Gastrocnemius medialis (tissue), 4 donors: ENCODE measurements at places on chromosomes 5 and 9.

DNA sequence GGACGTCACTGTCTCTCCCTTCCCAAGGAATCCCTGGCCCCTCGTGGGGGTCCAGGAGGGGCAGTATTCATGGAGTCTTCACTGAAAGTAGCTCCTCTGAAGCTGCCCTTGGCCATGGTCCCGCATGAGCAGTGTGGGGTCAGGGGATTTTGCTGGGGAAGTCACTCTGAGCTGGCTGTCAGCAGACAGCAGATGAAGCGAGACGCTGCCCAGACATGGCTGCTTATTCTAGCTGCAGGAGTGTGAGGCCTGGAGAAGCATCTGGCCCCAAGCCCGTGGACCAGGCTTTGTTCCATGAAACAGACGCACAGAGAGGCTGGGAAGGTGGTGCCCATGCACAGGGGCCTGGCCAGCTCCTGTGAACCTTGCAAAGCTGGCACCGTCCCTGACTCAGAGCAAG, 21.5 kb upstream of the ASS1 start:
- DNase-seq, result no peak

DNA sequence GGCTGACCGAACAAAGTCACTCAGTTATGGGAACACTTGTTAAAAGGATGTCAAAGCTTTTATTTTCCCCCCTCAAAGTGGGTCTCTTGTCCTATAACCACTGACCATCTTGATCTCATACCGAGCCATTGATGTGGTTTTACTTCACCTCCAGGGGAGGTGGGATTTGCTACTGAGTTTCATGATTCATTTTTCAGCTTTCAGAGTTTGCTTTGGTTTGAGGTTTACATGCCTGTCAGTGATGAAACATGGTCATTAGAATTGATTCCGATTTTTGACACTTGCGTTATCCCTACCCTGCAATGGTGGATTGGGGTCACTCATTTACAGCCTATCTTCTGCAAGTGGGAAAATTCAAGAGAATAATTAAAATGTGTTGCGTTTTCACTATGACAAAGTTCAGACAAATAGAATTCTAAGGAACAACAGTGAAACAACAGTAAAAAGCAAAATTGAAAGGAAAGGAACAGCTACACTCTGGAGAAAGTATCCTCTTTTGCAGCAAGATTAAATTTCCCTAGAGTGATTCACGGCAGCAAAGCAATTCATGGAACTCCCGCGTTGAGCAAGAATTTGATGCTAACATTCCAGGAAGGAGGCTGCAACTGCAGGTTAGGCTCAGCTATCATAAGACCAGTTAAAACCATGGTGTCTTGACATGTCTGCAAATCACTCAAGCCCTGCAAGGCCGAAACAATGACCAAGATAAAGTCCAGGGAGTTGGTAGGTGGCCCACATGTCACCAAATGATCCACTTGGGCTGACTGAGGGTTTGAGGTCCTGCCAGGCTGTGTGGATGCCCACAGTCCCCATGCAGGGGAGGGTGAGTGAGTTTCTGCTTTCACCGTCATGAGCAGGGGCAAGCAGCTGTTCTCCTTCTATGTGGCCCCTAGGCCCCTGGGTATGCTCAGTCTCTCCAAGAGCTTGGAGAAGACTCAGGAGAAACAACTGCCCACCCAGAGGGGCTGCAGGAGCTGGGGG, 9.4 kb downstream of the GADD45G start:
- no peak for DNase-seq

DNA sequence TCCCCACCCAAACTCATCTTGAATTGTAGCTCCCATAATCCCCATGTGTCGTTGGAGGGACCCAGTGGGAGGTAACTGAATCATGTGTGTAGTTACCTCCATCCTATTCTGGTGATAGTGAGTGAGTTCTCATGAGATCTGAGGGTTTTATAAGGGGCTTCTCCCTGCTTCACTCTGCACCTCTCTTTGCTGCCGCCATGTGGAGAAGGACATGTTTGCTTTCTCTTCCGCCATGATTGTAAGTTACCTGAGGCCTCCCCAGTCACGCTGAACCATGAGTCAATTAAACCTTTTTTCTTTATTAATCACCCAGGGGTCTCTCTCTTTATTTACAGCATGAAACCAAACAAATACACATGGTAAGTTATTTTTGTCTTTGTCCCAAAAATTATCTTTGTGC, 726.1 kb downstream of the CDH18 start:
- DNase-seq, result no peak

DNA sequence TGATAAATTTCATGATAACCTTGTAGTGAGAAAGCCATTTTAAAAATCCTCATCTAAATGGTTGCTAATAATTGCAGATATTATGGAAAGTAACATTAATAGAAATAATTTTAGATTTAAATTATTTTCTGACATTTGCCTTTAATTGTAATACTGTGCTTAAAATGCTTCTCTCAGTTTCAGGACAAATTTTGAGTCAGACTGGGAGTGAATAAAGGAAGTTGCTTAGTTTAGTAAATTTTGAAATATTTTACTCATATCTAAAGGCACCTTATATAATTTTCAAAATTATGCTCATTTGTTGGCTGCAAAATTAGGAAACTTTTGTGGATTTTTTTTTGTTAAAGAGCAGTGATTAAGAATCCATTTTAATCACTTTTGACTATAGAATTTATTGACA, 93.8 kb downstream of the CSNK1G3 start:
- DNase-seq, result no peak

- no peak for DNase-seq
Observed at GRCh38 chr5:54087436-54087835, 222.9 kb downstream of the ARL15 start.

DNA sequence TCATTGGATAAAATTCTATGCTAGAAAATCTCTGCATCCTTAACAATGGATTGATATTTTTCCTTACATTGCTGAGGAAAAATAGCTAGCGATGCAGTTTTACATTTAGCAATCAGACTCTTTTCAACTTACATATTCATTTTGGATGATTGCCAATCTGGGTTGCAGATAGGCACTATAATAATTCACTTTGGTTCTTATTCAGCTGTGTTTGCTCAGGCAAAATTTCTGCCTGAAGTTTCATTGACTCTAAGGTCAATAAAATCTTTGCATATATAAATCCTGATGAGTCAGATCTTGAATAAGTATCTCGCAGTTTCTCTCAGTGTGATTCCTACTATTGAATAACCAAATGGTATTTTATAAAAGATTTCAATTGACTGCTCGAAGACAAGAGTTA, 1105.8 kb downstream of the CDH18 start:
- no peak for DNase-seq

GRCh38 chr9:114733816-114734215, 51.8 kb upstream of the TEX48 start:
- no peak for DNase-seq

DNA sequence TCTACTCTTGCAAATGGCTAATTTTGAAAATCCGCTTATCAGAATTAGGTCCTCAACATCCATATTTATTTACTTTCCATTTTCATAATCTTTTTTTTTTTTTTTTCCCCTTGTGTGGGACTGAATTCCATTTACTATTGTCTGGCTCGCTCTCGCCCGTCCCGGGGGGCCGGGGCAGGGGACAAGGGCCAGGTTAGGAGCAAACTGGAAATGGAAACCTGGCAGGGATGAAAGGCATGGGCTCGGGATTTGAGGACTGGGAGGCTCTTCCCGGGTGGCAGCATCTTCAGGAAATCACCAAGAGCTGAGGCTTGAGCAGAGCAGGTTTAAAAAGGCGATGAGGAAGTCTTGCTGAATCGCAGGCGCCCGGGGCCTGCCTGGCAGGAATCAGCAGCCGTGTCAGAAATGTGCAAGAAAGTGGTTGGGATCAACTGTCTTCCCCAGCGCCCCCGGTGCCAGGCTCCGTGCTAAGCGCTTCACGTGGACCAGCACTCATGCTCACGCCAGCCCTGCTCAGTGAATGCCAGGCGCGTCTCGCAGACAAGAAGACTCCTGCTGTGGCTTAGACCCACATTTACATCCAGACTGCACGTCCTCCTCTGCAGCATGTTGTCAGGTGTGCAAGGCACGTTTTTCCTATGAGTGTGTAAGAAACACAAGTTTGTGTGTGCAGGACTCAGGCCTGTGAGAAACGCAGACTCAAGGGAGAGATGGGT, 66.3 kb upstream of the UNC5A start:
- DNase-seq, result no peak

GRCh38 chr9:119095072-119095471, 274.2 kb downstream of the BRINP1 start:
- no peak for DNase-seq

DNA sequence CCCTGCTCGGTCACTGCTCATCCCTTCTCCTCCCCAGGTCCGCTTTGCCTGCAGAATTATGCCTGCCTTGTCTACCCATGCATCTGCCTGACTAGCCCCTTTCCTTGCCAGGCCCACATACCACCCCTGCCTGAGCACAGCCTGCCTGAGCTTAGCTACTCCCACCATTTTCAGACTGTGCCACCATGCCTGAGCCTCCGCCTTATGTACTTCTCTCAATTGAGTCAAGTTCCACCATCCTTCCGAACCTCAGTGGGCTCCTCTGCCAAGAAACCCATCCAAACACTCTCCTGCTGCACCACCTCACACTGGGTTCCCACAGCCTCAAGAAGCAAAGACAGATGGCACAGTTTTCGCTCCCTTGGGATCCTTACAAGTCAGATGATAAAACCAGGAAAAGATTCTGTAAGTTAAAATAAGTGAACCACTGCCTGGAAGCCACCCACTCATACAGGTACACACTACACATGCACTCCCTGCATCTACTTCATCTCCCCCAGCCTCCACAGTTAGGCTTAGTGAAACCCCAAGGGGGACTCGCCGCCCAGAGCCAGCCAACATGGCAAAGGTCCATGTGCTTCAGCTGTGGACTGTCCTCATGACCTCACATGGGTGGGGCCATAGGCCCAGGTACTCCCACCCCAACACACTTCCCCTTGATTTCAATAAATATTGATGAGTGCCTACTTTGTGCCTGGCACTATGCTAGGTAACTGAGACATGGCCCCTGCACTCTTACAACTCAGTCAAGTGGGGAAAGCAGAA, 23.1 kb downstream of the P4HA2 start:
- no peak for DNase-seq

DNA sequence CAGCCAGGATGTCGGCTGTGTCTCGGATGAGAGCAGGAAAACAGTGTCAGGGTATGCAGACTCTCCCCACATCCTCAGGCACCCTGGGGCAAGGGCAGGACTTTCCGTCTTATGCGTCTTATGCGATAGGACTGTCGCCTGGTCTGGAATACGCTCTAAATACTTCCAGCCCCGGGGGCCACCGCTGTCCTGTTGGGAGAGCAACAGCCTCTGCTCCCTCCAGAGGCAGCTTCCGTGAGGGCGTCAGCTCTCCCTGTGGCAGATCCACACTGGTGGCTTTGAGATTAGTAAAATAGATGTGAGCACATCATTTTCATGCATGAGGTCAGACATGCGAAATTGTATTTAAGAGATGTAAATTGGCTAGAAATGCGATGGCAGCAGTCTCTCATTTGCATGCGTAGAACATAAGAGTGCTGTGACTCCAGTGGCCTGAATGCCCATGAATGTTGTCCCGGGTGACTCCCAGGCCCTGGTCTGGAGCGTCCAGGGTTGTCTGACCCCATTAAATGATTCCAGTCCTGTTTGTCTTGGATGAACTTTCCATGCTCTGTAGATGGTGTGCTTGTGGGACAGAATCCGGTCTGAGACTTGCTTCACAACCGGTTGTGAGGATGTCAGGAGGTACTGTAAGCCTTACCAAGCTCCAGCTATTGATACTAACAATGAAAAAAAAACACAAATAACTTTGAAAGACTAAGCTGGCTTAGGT, 228.2 kb downstream of the SYK start:
- no peak for DNase-seq

DNA sequence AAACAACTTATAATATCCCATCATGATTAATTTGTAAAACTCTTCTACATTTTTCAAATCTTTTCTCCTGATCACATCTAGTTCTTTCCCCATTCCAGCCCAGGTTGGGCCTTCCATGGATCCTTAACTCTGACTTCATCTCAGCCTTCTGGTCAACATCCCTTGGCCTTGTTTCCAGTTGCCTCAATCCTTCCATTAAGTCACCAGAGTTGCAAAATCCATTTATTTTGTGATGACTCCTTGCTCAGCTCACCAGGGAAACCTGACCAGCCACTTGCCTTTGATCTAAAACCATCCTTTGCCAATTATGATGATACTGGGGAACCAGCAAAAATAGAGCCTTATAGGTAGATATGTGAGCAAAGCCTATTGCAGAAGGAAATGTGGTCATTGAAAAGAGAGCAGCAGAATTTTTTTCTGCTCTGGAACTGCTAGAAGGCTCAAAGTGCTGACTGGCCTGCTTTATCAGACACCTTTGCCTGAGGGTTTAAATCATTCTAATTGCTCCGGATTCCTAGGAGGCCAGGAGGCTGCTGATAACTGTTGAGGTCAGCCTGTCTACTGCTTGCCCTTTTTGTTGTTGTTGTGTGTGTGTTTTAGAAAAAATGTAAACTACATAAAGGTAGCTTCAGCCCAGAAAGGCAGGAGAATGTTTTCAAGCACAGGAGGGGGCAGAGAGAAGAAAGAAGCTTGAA, 512.2 kb upstream of the GRIA1 start:
- DNase-seq, result no peak

- DNase-seq, result no peak
Observed at GRCh38 chr5:160747987-160748386, 104.0 kb downstream of the ATP10B start.

GRCh38 chr5:139276426-139276825, 17.1 kb upstream of the MATR3 start:
- no peak for DNase-seq

- DNase-seq, result no peak
Observed at GRCh38 chr5:66151030-66151429, 6.9 kb downstream of the SREK1 start.

GRCh38 chr9:83563360-83563759, 25.2 kb upstream of the FRMD3 start:
- DNase-seq, result no peak

DNA sequence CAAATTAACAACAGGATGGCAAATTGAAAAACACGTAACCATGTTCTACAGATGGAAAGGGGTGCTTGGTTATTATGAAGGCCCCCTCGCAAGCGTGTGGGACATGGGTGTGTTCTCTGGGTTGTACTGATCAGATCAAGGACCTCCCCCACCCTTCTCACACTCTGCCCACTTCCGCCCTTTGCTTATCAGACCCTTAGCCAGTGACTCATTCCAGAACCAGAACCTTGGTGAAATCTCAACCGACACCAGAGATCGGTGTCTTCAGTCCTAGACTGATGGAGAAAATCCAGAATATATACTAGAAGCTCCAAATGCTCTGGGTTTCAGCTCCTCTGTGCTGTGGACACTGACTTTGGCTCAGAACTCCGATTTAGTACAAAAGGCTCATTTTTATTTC, 64.9 kb downstream of the PTTG1 start:
- no peak for DNase-seq
